ENCODE measurements at places on chromosomes 3 and 15.

- DNase-seq: no peak
These were observed 57.7 kb downstream of the DNAJB8 start for GRCh38 chr3:128408693-128409623.

DNA sequence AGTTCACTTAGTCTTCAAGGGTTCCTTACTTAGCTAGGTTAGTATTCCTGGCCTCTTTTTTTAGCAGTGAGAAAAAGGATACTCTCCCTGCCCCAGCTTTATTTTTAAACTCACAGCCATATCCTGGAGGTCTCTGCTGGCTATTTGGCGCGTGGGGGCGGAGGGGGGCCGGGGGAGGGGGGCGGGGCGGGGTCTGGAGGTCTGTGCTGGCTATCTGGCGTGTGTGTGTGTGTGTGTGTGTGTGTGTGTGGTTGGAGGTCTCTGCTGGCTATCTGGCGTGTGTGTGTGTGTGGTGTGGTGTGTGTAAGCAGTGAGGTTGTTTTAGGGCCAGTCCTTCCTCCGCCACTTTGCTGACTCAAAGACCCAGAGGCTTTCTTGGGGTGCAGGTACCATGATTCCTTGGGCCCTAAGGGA, 579 bp upstream of the PLAAT1 start:
- DNase-seq: no peak

DNA sequence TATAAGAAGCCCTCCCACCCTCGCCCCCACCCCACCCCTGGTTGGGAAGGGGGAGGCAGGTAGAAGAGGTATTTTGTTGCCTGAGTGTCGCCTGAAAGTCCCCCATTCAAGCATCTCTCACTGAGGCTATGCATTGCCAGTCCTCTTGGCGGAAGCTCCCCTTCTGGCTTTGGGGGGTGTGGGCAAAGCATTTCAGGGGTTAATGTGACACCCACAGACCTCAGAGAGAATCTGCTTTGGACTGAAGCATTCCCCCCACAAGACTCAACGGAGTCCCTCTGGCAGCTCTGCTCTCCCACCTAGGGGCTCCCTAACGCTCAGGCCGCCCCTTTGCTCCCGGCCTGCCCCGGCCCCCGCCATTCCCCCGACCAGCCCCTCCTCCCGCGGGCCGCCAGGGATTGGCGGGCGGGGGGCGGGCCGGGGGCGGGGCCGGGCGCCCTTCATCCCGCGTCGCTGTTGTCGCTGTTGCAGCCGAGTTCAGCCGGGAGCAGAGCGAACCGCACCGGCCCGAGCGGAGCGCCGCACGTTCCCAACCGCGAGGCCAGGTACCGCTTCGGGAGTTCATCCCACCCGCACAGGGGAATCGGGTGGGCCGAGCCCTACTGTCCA, at the start of gene SLC38A3:
SLC38A3 (plus strand) TSS at position 468 of the 609 bp plus-strand sequence. CDS start 8,929 bp downstream, outside the sequence.
- no peak for DNase-seq

GRCh38 chr15:96349857-96350720, 19.6 kb downstream of the NR2F2 start:
- no peak for DNase-seq

DNA sequence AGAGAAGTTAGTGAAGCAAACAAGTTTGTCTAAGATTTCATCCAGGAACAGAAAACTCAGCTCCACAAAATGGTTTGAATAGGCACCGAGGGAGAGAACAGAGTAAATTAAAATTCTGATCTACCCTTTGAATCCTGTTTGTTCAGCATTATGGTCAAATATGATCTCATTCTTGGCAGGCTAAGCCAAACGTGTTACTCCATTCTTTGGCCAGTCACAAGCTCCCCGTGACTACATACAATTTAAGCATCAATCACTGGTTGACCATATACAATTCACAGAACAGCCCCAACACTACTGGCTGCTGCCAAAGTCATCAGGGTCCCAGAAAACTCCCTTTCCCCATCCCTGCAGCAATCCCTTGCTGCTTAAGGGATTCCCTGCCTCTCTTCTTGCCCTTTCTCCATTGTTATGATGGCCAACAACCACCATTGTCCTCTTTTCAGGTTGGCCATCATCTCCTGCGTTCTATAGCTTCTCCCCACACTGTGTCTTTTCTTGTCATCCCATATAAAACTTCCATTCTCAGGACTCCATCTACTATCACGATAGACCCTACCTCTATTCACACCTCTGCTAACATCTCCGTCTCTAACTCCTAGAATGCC, 46.3 kb downstream of the GOLIM4 start:
- no peak for DNase-seq

GRCh38 chr3:162400697-162401096, 904.1 kb downstream of the OTOL1 start:
- DNase-seq: no peak
